ENCODE measurements at places on chromosomes 1 and 21.

DNA sequence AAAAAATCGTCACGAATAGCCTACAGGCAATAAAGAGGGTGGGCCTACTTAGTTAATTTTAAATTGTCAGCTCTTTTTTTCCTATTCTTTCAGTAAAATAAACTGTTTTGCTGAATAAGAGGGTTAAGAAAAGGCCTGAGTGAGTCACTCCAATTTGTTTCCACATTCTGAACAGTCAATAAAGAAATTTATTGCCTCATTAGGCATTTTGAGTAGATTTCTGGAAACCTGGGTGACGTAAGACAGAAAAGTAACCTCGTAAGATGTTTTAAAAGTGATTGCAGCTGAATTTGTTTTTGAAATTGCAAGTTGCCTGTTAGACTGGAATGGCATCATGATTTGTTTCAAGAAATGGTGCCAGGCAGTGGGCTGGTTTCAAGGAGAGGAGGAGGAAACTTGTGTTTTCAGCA, 439.3 kb downstream of the USP25 start:
- DNase-seq: no peak

- DNase-seq: peak; percentile 50
These were observed 1.0 kb downstream of the ROR1 start for GRCh38 chr1:63774617-63775417.

DNA sequence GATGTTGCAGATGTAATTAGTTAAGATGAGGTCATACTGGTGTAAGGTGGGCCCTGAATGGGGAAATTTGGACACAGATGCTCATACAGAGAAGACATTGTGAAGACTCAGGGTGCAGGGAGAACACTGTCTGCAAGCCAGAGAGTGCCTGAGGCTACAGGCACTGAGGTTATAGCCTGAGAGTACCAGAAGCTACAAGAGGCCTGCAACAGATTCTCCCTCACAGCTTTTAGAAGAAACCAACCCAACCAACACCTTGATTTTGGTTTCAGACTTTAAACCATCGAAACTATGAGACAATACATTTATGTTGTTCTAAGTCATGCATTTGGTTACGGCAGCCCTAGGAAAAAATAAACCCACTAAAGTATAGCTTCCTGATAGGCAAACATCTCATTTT, 321.7 kb upstream of the USP25 start:
- no peak for DNase-seq

DNA sequence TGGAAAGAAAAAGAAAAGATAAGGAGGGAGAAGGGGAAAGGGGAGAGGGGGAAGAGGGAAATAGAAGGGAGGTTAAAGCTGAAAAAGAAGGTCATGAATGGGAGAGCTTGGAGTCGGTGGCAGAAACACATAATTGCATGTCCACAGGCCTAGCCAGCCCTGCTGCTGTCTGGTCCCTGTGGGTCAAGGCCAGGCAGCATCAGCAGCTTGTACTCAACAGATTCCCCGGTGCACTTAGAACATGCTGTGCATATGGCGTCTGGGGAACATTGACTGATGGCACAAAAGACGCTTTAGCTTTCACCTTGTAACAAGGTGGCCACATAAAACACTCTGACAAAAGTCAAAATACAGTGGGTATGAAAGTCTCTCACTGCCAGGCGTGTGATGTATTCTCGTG, 25.9 kb downstream of the COG2 start:
- DNase-seq: no peak

Data from ureter (tissue), 1 donor.